ENCODE measurements at places on chromosomes 2 and 18.
A peak's percentile ranks its signal among the peaks of the same experiment; 100 is the strongest.

GRCh38 chr18:41043876-41044275 is 911.2 kb upstream of the PIK3C3 start:
- DNase-seq: no peak

GRCh38 chr18:56890632-56891031 is 239.5 kb downstream of the WDR7 start:
- DNase-seq: no peak

- no peak for DNase-seq
These were observed 16.0 kb downstream of the CCNT2 start for GRCh38 chr2:134934641-134935040.

DNA sequence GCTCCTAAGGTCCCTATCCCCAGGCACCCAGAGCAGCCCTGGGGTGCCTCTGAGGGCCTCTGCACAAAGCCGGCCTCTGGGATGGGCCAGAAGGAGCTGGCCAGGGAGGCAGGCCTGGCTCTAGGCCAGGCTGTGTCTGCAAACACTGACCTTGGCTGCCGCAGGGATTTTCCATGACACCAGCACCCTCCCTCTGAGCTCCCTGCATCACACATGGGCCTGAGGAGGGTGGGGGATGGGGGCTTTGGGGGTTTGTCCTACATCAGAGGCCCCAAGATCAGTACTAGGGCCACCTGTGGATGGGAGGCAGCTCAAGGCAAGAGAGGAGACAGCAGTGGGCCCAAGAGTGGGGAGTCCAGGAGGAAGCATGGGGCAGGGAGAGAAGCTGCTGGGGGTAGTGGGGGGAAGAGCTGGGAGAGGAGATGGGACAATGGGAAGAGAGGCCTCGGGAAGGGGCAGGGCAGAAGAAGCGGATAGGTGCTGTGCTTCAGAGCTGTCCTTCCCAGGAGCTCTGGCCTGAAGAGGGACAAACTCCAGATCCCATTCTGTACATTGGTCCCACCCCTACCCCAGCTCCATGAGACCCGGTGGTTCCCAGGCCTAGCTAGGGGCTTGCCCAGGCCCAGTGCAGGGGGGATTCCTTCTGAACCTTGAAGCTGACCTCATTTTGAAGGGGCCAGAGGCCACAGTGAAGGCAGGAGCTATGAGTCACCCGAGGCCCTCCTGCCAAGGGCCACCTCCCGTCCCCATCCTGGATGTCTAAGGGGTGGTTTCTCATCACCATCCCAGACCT is 28.0 kb downstream of the KCNK3 start:
- peak; percentile 24 for DNase-seq

GRCh38 chr2:176415937-176416499 is 146.8 kb downstream of the MTX2 start:
- no peak for DNase-seq

DNA sequence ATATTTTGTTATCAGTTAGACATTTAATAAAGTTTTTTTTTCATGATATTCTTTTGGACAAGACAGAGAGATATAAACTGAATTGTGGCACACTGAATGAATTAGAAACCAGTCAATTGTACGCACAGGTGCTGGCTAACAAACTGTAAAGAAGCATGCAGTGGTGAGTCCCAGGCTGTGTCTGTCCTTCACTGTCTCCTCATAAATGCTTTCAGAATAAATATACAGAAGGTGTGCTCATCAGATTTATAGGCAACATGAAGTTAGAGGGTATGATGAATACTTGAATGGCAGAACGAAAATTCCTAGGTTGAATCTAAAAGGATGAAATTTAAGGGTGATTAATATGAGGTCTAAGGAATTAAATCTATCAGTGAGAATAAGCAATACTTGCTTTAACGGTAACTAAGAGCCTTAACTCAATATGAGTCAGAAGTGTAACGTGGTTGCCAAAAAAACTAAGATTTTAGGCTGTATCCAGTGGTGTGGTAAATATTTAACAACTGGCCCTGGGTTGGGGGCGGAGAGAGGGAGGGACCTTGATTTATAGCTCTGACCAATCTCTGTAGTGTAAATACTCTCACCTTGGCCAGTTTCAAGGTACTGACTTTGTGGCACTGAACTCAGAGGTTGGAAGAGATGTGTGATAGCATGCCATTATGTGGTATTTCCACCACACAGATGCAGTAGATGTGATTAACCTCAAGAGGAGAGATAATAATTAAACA is 41.9 kb upstream of the AAK1 start:
- no peak for DNase-seq

- no peak for DNase-seq
These were observed 131.7 kb upstream of the TNP1 start for GRCh38 chr2:216991563-216991962.

DNA sequence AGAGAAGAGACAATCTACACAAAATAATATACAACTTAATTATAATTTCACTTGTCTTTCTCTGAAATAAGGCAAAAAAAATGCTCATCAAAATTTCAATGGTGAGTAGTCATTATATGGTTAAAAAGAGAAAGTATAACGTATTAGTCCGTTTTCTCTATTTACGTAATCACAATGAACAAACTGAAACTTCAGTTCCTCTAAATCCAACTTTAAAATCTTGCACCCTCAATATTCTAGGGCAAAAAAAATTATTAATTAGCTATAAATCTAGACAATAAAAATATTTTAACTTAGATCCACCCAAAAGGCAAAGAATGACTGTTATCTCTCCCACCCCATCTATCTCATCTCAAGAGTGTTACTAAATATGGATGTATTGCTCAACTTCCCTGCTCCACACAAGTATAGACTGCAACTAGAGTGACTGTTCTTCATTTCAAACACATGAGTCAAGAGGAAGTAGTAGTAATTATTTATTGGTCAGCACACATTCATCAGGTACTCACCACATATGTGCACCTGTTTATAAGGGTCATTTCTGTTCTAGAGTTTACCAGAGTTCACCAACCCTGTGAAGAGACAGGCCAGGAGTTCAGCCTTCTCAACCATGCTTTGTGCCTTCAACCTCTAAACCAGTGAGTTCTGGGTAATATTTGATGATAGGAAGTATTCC is 36.4 kb downstream of the STK39 start:
- no peak for DNase-seq

DNA sequence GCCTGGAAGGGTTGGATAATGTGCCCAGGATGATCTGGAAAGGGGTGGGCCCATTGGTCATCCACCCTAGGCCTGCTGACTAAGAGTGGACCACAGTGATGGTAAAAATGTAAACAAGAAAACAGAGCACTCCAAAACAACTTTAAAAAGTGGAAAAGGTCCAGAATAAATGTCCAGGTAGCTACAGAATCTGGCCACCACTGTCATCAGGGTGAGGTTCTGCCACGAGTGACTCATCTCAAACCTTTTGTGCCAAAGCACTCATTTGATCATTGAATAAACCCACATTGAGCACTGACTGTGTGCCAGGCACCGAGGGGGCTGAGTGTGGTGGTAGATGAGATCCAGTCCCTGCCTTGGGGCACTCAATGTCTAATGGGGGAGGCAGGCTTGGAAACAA is 64.9 kb downstream of the EMX1 start:
- no peak for DNase-seq

Data from NCI-H345 (cell line).